ENCODE measurements at places on chromosomes 7 and 10.

DNA sequence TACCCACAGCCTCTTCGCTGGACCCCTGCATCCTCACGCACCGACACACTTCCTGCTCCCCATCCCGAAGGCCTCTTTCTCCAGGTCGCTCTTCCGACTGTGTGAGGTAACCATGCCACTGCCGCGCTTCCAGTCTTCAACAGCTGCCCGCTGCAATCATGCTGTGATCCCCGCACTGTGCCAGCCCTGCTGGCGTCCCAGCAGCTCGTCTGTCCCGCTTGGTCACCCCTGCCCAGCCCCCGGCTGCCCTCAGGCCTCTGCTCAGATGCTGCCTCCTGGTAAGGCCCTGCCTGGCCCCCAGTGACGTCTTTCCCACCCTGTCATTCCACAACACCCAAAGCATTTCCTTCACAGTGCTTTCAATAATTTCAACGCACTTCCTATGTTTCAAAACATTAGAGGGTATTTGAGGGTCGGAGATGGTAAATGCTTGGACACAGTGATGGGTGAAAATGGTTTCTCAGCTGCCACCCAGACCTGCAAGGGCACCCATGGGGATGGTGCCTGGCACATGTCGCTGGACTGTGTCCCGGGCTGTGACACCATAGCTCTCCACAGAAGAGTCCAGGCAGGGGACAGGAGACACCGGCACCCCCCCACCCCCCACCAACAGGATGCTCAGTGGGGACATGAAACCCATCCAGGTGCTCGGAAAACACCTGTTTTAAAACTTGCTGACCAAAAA lies 125.2 kb downstream of the MAD1L1 start:
- DNase-seq: no peak

DNA sequence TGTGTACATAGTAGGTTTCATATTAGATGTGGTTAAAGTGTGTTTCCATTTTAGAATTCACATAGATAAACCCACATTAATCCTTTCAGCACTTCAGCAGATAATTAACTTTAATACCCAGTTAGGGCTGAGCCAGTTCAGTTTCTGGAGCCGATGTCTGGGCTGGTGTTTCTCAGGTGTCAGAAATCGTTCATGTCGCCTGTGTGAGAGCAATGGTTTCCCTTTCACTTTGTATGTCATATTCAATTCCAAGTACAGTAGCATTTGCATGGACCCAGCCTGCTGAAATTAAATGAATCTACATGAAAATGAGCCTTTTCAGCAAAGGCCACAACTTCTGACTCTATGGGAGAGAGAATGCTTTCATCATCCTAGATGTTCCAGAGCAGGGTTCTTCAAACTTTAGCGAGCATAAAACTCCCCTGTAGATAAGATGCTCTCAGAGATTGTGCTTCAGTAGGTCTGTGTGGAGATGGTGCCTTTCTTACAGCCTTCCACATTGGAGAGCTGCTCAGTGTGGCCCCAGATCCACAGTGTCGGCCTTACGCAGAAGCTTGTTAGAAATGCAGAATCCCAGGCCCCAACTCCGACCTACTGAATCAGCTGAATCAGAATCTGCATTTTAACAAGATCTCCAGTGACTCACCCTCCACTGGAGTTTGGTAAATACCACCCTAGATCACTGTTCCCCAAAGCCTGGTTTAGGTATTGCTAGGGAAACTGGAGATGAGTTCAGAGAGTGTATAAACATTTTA lies 19.6 kb downstream of the WIPF3 start:
- no peak for DNase-seq

DNA sequence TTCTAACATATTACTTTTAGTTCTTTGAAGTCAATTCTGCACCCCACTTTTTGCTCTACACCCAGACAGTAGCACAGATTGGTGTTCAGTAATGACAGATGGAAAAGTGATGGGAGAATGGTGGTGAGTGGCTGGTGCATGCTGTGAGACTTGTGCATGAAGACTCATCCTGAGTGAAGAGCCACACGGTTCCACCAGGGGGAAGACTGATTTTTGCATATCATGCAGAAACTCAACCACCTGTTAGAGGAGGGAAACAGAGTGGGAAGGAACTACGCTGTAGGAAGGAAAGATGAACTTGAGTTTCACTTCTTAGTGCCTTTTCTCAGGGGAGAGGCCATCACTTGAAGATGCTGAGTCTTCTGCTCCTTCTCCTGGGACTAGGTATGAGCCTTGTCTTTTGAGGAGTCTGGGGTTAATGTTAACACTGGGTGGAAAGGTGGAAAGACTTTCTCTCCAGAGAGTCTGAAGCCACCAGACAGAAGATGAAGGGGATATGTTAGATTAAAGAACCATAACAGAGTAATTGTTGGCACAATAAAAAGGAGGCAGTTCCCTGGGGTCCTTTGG lies 9.3 kb upstream of the PRSS1 start:
- DNase-seq: no peak

DNA sequence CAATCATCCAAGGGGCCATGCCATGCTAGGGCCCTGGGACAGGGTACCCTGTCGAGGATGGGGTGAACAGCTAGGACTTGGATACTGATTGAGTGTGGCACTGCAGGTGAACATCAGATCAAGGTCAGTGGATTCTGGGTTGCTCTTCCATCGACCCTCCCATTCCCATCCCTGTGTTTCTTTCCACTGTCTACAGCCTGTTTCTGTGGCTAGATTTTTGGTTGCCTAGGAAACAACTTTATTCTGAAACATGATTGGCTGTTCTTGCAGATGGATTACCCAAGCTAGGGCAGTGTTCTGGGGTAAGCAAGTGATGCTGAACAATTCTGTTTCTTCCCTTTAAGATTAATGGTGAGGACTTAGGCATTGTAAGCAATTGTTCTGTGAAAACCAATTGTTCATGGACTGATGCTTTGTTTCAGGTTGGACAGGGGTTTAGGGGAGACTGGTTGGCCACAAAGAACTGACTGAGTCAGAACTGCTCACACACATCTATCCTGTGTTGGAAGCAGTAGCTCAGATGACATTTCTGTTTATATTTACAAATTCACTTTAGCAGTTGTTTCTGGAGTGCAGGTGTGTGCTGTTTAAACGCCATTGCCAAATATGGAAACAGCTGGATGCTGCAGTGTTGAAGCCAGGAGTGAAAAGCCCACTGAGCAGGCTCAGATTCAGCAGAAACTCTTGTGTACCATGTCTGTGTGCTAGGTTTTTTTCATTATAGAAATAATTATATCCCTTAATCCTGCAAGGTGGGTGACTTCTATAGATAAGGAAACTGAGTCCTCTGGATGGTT lies 102.3 kb upstream of the BTBD16 start:
- DNase-seq: no peak

DNA sequence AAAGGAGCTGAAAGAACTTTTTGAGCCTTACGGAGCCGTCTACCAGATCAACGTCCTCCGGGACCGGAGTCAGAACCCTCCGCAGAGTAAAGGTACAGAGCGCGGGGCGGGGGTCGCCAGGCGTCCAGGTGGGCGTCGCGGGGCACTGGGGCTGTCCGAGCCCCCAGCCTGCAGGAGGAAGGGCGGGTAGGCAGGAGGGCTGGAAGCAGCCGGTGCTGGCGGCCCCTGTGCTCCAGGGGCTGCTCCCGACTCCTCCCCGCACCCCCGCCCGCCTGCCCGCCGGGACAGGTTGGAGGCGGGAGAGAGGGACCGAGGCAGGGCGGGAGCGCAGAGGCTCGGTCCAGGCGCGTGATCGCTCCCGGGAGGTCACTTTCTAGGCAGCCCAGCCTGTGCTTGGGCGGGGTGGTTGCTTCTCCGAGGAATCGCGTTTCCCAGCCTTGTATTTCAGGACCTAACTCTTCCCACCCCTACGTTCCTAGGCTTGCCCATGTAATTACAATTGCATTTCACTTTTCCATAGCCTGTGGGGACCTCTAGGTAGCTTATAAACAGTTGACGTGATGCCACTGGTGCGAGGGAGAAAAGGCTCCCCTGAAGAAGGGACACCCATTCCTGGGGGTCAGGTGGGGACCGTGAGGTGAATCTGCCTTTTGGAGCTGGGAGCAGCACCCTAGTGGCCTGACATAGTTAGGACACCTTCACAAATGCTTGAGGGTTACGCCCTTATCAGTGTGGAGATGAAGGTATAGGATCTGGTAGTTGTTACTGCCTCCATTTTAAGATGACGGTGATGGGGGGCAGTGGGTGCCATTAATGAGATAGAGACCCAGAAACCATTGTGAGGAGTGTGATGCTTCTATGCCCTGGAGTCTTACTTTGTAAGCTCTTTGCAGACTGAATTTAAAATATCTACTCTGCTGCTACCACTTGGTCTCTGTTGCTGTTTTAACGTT lies 148.2 kb downstream of the CELF2 start:
- peak; percentile 61 for DNase-seq

DNA sequence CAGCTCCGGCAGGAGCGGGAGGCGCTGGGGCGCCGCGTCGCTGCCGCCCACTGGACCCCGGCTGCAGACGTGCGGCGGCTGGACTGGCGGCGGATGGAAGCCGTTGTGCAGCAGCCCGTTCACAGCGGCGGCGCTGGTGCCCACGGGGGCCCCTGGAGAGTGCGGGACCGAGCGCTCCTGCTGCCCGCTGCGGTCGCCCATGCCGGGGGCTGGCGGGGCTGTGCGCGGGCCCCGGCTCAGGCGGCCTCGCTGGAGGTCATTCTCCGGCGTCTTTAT lies 413 bp downstream of the PANK1 start:
- DNase-seq: no peak

GRCh38 chr10:11154333-11154732 lies 136.7 kb downstream of the CELF2 start:
- DNase-seq: no peak

GRCh38 chr10:111108441-111108840 lies 31.6 kb downstream of the ADRA2A start:
- no peak for DNase-seq

DNA sequence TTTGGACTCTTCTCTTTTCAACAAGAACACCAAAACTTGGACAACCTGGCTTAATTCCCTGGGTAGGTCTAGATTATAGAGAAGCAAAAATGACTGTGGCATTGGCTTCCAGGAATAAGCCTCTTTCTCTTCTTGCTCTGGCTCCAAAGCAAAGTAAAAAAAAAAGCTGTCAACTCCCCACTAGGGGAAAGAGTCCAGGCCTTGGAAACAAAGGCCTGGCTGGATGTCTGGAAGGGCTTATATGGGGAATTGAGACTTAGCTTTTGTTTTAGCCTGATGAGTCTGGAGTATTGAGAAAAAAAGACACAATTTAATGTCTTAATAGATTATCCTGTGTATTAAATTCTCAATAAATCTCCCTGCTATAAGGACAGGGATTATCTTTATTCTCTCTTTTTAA lies 300.6 kb downstream of the SORCS3 start:
- DNase-seq: no peak

DNA sequence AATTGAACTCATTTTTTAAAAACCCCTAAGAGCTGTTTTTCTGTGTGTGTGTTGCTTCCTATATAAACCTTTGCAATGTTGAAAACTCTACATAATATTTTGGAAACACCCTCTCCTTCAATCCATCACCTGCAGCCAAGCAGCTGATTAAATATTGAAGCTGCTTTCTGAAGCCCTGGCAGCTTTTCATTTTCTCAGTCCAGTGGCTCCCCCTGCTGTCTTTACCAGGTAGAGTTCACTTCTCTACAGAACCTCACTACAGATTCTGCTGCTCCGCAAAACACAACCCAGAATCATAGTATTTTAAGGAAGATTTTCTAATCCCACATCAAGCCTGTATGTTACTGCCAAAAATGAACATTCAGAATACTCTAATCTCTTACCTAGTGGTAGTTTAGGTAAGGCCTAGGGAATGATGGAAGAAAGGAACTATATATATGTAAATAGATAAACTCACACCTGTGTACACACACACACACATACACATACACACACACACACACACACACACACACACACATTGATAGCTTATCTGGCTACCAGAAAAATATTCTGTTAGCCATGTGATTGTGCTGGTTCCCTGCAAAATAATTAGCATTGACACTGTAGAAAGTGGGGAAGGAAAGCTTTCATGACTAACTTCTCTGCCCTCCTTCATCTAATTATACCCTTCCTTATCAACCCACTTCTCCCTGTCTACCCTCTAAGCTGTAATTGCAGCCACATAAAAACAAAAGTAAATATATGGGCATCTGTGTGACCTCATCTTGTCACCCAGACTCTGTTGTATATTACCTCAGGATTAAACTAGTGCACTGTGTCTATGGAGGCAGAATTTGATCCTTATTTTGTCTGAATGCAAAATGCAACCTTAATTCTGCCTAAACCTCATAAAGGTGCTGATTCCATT lies 229.5 kb upstream of the FZD1 start:
- DNase-seq: no peak

GRCh38 chr7:99974681-99975080 lies 1.1 kb downstream of the AZGP1 start:
- DNase-seq: no peak

- peak; percentile 16 for DNase-seq
Observed at GRCh38 chr7:45026984-45027773, 27.2 kb downstream of the CCM2 start.

DNA sequence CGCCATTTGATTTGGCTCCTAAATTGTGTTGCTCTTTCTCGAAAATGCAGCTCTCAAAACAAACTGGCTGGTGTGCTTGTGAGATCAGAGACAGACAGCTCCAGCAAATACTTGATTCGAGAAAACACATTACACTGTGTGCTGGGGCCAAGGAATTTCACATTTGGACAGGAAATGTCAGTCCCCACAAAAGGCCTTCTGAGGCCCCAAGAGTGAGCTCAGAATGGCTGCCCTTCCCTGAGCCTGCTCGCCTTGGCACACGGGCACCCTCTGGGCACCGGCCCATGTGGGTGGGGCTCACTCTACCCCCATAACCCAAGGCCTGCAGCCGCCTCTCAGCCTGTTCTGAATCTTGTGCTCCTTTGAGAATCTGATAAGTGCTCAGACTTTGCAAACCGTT lies 13.9 kb upstream of the HSPA12A start:
- no peak for DNase-seq

GRCh38 chr7:24924375-24924774 lies 55.6 kb downstream of the OSBPL3 start:
- no peak for DNase-seq

GRCh38 chr7:126569402-126569801 lies 683.3 kb downstream of the GRM8 start:
- DNase-seq: no peak

GRCh38 chr10:78955206-78955605 lies 113.6 kb upstream of the ZMIZ1 start:
- no peak for DNase-seq

GRCh38 chr7:91520645-91521044 lies 256.4 kb downstream of the FZD1 start:
- no peak for DNase-seq

DNA sequence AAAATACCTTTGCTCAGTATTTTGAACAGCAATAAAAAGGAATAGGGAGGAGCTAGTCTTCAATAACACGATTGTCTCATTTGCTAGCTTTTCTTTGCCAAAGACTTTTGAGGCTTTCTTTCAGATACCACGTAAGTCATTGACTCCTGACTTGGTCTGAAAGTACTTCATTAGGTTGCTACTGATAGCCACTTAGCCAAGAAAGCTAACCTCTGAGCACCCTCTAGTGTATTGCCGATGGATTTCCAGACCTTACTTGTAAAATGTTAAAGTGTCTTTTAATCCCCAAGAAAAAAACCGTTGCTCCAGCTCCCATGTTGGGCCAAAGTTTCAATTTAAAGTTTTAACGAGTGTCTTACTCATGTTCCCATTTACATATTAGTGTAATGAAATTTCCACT lies 63.4 kb upstream of the STRIP2 start:
- no peak for DNase-seq

All from T-helper 9 cell (primary cell).